ENCODE measurements at places on chromosomes 16 and 17.

DNA sequence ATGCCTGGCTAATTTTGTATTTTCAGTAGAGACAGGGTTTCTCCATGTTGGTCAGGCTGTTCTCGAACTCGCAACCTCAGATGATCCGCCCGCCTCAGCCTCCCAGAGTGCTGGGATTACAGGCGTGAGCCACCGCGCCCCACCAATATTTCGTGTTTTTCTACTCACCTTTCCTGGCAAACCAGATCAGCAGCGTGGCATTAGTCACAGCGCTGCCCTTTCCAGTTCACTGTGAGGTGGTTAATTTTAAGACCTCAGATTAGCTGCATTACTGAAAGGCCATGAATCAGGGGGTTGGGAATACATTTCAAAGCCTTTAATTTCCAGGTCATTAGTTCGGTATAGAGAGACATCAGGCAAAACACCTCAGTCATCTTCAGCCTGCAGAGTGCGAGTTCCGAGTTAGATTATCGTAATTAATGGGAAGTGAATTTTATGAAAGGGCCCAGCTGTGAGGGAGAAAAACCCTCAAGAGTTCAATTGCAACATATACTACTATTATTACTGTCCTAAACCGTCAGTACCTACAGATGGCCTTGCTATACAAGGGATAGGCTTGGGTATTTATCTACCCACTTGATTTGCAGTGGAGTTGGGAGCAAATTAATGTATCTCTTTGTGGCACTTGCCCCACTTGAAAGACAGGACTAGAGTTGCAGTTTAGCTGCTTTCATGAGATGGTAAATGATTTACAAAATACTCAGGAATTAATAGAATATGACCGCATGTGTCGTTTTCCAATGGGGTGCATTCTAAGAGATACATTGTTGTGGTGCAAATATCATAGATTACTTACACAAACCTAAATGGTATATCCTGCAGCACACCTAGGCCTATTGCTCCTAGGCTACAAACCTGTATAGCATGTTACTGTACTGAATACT is 2.1 kb upstream of the USP32 start:
- no peak for DNase-seq

GRCh38 chr17:44969144-44969780 is 1.2 kb upstream of the C1QL1 start:
- DNase-seq = no peak

GRCh38 chr16:50881331-50881830 is 139.5 kb downstream of the CYLD start:
- DNase-seq = no peak

DNA sequence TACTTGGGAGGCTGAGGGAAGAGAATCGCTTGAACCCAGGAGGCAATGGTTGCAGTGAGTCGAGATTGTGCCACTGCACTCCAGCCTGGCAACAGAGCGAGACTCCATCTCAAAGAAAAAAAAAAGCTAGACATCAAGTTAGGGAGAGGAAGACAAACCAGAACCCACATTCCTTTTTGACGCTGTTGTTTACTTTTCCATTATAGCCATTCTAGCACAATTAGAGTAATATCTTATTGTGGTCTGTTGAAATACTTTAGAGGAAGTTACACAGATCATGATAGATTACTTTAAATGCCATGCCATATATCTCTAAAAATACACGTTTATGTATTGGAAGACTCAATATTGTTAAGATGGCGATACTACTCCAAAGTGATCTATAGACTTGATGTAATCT is 16.5 kb upstream of the ABCC1 start:
- no peak for DNase-seq

GRCh38 chr17:77709594-77709993 is 248.9 kb upstream of the TNRC6C start:
- DNase-seq = no peak

DNA sequence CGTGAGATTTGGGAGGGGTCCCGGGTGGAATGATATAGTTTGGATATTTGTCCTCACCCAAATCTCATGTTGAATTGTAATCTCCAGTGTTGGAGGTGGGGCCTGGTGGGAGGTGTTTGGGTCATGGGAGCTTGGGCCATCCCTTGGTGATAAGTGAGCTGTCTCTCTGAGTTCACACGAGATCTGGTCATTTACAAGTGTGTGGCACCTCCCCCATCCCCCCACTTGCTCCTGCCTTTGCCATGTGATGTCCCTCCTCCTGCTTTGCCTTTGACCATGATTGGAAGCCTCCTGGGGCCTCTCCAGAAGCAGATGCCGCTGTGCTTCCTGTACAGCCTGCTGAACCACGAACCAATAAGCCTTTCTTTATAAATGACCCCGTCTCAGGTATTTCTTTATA is 21.3 kb upstream of the BAIAP2 start:
- DNase-seq = no peak

- DNase-seq = no peak
Observed at GRCh38 chr16:54284319-54284930, 2.2 kb downstream of the IRX3 start.

GRCh38 chr17:15446036-15446435 is 21.4 kb downstream of the CDRT4 start:
- no peak for DNase-seq

DNA sequence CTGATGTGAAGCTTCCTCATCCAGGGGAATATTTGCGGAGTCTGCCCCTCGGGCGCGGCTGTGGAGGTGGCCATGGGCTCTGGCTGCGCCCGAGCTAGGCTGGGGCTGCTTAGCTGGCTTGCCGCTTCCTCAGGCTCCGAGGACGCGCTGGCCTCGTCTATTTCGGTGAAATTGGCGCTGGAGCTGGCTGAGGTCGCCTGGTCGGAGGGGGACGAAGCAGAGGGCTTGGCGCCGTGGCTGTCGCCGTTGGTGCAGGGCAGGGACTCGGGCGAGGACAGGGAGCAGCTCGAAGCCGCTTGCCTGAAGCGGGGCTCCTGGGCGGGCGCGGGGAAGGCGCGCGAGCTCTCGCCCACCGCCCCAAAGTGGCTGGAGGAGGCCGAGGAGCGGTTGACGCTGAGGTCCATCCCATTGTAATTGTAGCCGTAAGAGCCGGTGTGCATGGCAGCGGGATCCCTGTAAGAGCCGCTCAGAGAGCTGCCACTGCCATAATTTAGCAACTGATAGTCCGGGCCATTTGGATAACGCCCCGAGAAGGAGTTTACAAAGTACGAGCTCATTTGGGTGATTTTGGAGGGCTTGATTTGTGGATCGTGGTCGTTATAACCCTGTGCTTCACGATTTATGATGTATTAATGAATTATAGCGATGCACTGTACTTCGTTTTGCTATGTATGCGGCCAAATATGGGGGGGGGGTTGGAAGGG is at the start of gene HOXB5:
HOXB5 (minus strand) TSS at position 654 of the 704 bp plus-strand sequence; CDS start at position 557, 97 bp downstream.
- DNase-seq = no peak

- no peak for DNase-seq
Observed at GRCh38 chr16:30112197-30113030, 923 bp downstream of the GDPD3 start.

GRCh38 chr16:12225806-12226465 is 249.4 kb downstream of the SNX29 start:
- no peak for DNase-seq

DNA sequence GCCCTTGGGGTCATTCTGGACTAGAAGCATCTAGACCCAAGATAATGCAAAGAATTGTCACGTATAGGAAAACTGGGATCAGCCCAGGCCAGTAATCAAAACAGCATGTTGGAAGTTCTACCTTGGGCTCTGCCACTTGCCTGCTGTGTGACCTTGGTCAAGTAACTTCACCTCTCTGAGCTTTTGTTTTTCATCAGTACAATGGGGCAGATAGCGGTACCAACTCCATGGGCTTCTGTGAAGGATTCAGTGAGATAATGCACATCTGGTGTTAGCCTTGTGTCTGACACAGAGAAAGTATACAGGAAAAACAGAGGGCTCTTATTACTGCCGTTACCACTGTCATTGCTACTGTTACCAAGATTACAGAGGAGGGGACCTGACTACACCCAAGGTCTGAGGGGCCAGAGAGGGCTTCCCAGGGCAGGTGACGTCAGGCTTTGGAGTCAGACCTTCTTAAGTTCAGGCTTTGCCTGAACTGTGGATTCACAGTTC is 24.6 kb downstream of the CMIP start:
- no peak for DNase-seq

GRCh38 chr16:65546353-65546791 is 424.5 kb upstream of the CDH11 start:
- no peak for DNase-seq

- DNase-seq = no peak
Observed at GRCh38 chr17:7538891-7539545, 9.8 kb upstream of the TNFSF12 start.

DNA sequence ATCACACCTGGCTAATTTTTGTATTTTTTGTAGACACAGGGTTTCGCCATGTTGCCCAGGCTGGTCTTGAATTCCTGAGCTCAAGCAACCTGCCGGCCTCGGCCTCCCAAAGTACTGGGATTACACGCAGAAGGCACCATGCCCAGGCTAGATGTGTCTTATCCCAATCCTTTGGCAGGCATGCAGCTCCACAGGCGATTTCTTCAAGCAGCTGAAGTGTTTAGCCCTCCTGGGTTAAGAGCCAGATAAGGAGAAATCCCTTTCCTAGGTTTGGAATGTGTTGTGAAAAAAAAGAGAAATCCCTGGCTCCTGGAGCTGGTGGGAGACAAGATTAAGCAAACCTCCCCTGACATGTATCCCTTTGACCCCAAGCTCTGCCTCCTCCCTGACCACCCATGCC is 2.1 kb upstream of the NHERF1 start:
- no peak for DNase-seq

- no peak for DNase-seq
Observed at GRCh38 chr16:67613808-67614207, 31.1 kb upstream of the CARMIL2 start.

DNA sequence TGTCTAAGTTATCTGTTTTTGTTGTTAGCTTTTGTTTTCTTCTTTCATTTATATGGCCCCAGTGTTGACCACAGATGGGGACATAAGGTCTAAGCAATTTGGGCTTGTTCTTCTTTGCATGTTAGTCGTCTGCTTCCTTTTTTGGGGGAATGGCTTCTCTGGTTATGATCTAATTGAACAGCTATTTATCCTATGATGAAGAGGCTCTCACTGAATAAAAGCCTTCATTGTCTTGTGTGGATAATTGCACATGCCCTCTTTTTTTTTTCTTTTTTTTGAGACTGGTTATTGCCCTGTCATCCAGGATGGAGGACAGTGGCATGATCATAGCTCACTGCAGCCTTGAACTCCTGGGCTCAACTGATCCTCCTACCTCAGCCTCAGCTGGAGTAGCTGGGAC is 13.7 kb downstream of the SMARCE1 start:
- DNase-seq = no peak

DNA sequence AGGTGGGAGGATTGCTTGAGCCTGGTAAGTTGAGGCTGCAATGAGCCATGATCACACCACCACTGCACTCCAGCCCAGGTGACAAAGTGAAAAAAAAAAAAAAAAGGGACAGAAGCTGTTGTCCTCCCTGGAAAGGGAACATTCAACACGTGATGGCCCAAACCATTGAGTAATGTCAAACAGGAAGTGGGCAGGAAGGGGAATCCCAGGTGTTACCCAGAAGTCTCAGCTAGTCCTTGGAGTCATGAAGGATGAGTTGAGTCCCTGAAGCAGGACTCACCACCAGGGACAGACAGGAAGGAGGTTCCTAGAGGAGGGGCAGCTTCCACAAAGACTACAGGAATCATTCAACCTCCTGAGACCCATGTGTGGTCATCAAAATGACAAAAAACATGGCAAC is 19.8 kb upstream of the CMIP start:
- no peak for DNase-seq

DNA sequence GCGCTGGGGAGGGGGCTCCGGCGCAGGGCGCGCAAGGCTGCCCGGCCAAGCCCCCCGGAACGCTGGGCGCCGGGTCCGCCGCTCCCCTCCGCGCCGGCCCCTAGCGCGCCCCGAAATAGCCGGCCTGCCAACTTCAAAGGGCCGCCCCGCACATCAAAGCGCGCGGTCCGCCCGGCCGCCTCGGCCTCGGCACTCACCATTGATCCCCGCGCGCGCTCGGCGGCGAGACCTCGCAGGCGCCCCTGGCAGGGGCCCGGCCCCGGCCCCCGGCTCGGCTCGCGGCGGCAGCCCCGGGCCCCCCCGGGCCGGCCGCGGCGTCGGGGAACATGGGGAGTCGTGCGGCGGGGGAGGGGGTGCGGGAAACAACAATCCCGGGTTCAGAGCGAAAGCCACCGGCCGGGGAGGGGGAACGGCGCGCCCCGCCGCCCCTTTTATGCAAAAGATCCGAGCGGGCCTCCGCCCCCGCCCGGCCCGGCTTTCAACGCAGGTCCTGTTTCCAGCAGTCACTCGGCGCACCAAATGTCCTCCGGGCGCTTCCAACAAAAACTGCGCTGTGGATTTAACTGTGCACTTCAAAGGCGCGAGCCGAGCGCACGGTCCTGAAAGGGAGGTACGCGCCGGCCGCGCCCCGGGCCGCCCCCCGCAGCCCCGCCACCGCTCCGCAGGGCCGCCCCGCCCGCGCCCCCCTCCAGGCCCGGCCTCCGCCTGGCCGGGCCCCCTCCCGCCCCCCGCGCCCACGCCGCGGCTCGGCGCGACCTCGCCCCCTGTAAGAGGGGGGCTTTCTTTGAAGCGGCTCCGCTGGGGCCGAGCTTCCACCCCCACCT is 608 bp downstream of the AXIN2 start:
- DNase-seq = peak; percentile 61

DNA sequence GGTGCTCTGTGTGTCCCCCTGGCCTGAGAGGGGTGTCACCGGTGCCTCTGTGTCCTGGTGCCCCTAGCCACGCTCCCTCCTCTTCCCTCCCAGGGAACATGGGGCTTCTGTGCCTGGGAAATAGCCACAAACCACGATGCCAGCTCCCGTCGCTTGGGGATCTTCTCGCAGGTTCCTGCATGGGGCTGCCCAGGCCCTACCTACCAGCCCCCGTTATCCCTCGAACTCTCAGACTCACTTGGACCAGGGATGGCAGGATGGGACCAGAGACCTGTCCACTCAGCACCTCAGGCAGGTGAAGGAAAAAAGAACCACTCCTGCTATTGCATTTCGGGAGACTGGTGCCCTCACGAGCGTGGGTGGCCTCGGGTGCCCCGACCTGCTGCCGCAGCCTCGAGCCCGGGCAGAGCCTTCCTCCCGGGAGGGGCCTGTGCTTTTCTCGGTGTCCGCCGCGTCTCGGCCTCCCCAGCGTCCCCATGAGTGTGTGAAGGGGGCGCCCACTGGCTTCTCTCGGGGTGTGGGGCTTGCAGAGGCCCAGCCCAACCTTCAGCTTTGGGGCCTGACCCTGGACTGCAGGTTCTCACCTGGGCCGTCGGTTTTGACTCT is 41.0 kb upstream of the GNG13 start:
- DNase-seq = no peak

DNA sequence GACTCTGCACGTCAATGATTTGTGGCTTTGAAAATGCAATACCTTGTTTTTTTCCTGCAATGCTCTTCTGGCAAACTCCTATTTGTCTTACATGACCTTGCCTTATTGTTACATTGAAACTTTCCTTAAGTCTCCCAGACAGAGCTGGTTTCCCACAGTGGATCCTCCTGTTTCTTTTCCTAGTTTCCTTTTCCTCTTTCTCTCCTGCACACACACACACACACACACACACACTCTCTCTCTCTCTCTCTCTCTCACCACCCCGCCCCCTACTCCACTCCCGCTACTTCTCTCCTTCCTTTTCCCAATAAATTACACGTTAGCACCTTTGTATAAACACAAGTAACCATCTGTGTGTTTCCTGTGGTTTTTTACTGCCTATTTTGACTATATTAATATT is 2.3 kb downstream of the ORC6 start:
- no peak for DNase-seq

GRCh38 chr16:2828521-2828840 is 1.6 kb upstream of the ZG16B start:
- DNase-seq = no peak

GRCh38 chr17:81723651-81724209 is 11.6 kb downstream of the SLC25A10 start:
- DNase-seq = no peak

GRCh38 chr16:9820476-9821246 is 361.6 kb downstream of the GRIN2A start:
- no peak for DNase-seq

GRCh38 chr16:72913551-72913950 is 134.4 kb downstream of the ZFHX3 start:
- no peak for DNase-seq

All from naive thymus-derived CD8-positive, alpha-beta T cell (primary cell).